Stimulated activated CD8-positive, alpha-beta memory T cell treated with anti-CD3 and anti-CD28 coated beads, Interleukin-2, amount 100 ng/mL, for 1 hour (primary cell): ENCODE measurements at places on chromosomes 5 and 9.

DNA sequence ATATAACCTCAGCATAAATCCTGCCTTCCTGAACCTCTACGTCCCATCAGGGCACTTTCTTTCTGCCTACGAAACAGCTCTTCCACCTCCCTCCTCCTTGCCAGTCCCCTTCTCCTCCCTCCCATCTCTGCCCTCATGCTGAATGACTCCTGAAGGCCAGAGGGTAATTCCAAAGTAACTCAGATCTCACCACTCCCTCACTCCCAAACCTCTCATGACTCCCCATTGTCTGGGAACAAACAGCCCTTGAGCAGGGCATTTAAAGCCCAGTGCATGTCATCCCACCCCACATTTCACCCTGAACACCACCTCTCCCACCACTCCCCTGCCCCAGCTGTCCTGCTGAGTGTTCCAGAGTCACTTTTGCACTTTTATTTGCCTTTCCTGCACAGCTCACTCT lies 8.9 kb upstream of the FBP1 start:
- DNase-seq, result no peak

- no peak for DNase-seq
Measured at GRCh38 chr9:95989297-95989696, 113.8 kb downstream of the ERCC6L2 start.

DNA sequence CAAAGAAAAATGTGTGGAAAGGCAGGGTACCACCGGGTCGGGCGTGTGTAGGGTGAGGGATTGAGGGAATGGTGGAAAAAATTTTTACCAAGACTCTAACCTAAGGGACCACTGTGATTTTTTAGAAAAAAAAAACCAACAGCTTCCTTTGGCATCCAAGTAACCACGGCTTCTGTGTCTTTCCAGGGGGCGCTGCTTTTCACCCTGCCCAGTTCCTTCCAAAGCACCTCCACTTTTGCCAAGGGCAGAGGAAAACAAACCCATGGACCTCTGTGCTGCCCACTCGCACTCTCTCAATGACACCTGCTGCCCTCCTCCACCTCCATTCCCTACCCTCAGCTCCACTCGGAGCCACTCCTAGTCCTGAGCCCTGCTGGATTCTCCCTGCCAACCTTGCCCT lies 381.0 kb downstream of the ENC1 start:
- no peak for DNase-seq

GRCh38 chr5:110757118-110757729 lies 18.4 kb downstream of the SLC25A46 start:
- DNase-seq, result no peak

- DNase-seq, result no peak
Measured at GRCh38 chr9:112887381-112887780, 3.3 kb downstream of the SLC46A2 start.

DNA sequence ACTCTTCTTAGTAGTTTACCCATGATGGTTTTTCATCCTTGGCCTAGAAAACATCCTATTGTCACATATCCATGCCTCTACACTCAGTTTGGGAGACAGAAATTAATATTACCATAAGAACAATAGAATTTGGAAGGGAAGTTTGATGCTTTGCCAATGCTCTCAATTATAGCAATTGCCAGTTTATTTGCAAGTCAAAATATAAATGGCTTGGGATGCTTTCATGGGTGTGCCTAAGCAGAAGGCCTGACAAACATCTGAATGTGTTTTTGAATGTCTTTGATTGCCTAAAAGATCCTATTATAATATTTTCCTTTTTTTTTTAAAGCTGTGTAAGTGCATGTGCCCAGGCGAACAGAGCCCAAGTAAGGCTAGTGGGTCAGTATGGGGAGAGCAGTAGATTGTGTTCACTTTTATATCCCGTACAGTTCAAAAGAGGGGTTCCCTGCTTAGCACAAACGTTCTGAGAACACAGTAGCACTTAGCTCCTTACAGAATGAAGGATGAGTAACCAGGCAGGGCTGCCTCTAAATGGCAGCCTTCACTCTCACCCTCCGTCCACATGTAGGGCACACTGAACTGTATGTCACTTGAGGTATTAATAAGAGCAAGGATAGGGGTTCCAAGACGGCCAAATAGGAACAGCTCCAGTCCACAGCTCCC lies 56.0 kb upstream of the AGXT2 start:
- no peak for DNase-seq

- no peak for DNase-seq
Measured at GRCh38 chr9:111298111-111298510, 31.9 kb downstream of the OR2K2 start.

DNA sequence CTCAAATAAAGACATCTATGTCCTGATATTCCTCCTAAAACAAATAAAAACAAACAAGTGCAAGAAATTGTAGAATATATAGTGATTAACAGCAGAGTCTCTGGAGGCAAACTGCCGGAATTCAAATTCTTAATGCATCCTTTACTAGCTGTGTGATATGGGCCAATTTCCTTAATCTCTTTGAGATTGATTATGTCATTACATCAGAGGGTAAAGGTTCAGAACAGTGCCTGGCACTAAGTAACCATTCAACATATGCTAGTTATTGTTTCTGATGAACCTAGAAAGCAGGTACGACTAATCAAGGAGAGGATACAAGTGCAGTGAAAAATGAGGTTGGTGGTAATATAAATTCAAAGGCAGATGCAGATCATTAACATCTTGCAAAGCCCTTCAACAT lies 81.1 kb upstream of the ADAMTS19 start:
- DNase-seq, result no peak

- DNase-seq, result no peak
Measured at GRCh38 chr5:167259806-167260205, 1031.6 kb upstream of the WWC1 start.

GRCh38 chr9:88090151-88090581 lies 48.1 kb downstream of the SPATA31C2 start:
- DNase-seq, result no peak

DNA sequence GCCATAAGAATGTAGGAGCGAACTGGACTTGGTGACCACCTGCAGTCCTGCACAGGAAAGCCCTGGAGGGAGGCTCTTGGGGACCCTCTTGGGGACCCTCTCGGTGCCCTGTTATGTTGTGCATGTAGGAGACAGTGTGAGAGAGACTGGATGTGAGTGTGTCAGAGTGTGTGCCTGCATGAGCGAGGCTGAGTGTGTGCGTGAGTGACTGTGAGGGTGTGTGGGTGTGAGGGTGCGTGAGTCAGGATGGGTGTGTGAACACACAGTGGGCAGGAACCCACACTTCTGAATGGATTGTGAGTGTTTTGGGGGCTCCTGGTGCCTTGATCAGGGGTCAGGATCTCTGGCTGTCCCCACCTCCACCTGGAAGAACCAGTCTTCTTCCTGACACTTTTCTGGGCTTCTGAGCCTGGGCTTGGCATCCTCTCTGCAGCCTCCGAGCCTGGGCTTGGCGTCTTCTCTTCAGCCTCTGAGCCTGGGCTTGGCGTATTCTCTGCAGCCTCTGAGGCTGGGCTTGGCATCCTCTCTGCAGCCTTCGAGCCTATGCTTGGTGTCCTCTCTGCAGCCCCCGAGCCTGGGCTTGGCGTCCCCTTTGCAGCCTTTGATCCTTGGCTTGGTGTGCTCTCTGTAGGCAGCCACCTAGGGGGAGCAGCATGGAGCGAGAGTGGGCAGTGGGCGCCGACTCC lies 25.6 kb upstream of the ANKRD33B start:
- no peak for DNase-seq

- no peak for DNase-seq
Measured at GRCh38 chr5:16870878-16871277, 65.2 kb downstream of the MYO10 start.

- no peak for DNase-seq
Measured at GRCh38 chr5:107314330-107314729, 356.4 kb downstream of the EFNA5 start.

DNA sequence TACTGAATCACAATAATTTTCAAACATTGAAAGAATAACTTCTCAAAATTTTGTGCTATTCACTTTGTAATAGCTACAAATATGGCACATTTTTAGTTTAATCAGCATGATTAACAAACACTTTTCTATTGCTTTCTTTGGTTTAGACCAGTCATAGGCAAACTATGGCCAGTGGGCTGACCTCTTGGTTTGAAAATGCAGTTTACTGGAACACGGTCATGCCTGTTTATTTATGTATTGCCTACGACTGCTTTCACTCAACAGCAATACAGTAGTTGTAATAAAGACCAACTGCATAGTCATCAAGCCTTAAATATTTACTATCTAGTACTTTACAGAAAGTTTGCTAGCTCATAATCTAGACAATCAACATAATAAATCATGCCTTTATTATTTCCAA lies 810.8 kb downstream of the TLE1 start:
- no peak for DNase-seq

DNA sequence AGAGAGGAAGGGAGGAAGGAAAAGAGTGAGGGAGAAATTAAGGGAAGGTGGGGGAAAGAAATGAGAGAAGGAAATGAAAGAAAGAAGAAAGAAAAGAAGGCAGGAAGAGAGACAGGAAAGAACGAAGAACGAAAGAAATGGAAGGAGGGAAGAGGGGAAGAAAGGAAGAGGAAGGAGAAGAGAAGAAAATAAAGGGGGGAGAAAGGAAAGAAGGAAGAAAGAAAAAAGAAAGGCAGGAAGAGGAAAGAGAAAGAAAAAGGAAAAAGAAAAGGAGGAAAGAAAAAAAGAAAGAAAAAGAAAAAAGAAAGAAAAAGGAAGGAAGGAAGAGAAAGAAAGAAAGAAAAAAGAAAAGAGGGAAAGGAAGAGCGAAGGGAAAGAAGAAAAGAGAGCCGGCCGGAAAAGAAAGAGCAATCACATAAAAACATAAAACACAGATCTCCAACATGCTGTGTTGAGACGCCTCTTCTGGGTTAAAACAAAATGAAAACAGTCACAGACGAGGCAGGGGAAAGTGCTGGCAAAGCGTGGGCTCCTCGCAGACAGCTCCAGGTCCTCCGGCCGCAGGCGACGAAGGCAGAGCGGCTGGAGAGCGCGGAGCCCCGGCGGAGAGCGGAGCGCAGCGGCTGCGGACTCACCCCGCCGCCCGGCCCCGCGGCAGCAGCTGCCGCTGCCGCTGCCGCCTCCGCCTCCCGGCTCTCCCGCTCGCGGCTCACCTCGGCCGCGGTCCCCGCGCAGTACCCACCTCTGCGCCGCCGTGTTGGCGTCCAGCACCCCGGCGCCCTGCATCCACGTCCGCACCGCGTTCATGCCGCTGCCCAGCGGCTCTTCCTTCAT lies 896 bp downstream of the EBF1 start:
- no peak for DNase-seq

DNA sequence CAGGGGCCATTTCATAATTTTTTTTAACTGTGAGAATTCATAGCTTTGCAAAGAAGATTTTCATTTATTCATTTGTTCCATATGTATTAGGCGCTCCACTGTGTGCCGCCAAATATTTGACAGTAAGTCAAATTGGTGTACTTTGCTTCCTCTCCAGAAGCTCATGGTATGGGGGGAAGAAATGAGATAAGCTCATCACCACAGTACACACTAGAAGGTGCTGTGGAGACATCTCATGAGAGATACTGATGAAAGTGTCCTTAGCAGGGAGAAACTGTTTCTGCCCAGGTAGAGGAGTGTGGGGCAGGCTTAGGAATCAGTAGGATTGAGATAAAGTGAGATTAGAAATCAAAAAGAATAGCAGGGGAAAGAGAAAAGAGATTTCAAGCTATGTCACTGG lies 136.2 kb downstream of the CDH6 start:
- DNase-seq, result no peak

- DNase-seq, result no peak
Measured at GRCh38 chr9:131056781-131057506, 39.4 kb upstream of the AIF1L start.

- no peak for DNase-seq
Measured at GRCh38 chr9:125805057-125805456, 57.9 kb downstream of the PBX3 start.

- DNase-seq, result no peak
Measured at GRCh38 chr9:112789891-112790774, 39.6 kb downstream of the SNX30 start.
